Bone marrow (tissue), 2 donors: ENCODE measurements at places on chromosomes 12 and 14.
A peak's percentile ranks its signal among the peaks of the same experiment; 100 is the strongest.

DNA sequence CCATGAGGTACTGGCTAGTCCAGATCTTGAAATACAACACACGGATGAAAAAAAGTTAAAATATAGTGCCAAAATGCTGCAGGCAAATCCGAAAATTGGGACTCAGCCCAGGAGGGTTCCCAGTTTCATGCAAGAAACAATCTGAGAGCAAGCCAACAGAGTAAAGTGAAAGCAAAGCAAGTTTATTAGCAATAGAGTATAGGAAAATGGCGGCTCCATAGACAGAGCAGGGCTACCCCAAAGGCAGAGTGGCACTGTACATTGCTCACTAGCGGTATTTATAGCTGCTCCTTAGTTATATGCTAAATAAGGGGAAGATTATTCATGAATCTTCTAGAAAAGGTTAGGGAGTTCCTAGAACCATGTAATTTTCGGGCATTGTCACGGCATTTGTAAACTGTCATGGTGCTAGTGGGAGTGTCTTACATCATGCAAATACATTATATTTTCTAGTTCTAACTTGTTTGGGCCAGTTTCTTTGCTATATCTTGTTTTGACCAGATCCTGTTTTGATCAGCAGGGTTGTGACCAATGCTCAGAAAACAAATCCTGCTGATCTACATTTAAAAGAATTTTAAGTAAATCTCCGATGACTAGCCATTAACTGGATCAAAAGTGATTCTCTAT, 29.1 kb downstream of the RECQL start:
- no peak for DNase-seq

GRCh38 chr12:132545164-132545953, 55.4 kb downstream of the FBRSL1 start:
- DNase-seq: no peak

GRCh38 chr12:95940514-95940913, 1.9 kb downstream of the CCDC38 start:
- no peak for DNase-seq

GRCh38 chr14:22551605-22551997, 37.4 kb downstream of the DAD1 start:
- no peak for DNase-seq

- DNase-seq: no peak
Observed at GRCh38 chr14:100536721-100537445, 50.3 kb downstream of the BEGAIN start.

GRCh38 chr12:24226745-24227350, 277.4 kb upstream of the SOX5 start:
- DNase-seq: no peak

- DNase-seq: peak; percentile 51
Observed at GRCh38 chr12:70243510-70244371, 508 bp downstream of the CNOT2 start.

DNA sequence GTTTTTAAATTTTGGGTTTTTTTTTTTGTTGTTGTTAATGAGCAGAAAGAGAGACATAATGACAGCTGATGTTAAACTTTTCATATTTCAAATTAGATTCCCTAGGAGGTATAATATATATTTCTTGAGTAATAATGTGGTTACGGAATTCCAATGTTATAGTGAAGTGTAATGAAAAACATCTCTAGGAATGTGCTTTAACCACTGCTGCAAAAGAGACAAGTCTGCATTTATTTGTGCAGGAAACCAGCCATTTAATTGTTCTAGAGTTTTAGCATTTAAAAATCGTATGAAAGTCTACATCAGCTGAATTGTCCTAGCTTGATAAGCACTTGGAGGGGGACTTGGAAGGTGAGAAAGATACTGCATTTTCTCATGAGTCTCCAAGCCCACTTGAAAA, 14.3 kb downstream of the SERPINA10 start:
- DNase-seq: no peak

DNA sequence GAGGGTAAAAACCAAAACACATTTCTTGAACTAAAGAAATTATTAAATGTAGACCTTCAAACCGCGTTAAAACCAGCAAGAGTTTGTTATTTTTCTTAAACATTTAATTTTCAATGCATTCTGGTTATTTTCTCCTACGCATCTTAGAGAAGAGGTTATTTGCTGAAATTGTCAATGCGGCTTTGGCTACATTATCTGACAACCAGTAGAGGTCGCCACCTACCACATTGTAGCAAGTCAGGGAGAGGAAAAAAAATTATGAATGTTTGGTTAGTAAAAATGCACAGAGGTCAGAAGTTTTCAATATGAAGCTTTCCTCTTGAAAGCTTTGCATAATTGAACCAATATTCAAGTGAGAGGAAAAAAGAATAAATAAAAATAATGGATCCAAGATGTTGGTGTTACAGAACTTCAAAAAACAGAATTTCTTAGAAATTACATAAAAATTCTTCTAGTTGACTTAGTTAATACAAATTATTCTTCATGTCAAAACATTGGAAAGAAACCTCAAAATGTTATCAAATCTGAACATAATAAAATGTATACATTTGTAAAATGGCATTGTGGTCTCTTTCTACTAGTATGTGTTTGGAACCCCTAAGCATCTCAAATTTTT, 159.4 kb upstream of the TMTC2 start:
- DNase-seq: peak; percentile 19

- no peak for DNase-seq
Observed at GRCh38 chr12:54173066-54173726, 15.6 kb downstream of the SMUG1 start.

DNA sequence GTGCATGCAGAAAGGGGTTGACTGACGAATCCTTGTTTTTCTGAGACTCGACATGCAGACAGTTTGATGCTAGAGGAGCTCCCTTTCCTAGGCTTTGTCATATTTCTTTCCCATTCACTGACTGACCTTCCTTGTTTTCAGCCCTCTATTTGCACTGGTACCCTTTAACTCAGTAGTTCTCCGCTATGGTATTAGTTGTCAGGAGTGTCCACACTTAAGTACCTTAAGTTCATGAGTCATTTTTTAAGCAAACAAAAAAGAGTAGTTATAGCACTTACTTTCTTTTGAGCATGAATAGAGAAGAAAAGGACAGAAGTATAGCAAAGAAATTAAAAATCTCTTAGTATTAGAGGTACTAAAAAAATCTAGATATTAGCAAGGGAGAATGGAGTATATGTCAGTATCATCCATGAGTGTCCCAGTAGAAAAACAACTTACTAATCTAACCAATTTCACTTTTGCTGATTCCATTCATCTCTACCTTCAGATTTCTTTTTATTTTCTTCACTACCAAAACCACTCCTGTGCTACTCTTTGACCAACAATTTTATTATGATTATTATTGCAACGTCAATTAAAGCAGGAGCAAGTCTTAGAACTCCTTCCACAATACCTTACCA, 8.3 kb downstream of the ATP2B1 start:
- DNase-seq: no peak
